ENCODE measurements at places on chromosomes 13 and 19.
A peak's percentile ranks its signal among the peaks of the same experiment; 100 is the strongest.

- DNase-seq = no peak
Measured at GRCh38 chr13:100537486-100537885, 51.1 kb downstream of the GGACT start.

DNA sequence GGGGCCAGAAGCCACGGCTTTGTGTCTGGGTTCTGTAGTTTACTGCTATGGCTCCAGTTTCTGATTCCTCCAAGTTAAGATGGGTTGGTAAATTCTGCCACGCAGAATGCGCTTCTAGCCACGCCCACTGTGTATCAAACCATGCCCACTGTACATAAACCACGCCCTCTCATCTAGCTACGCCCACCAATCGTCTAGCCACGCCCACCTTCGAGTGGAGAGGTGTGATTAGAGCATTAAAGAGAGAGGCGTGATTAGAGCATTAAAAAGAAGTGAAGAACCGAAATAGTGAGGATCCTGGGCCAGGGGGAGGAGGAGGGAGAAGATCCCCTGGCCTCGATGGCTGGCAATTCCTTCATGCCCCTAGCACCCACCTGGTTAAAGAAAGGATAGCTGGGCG is 43.7 kb upstream of the ADGRE5 start:
- DNase-seq = peak; percentile 90

GRCh38 chr19:21584537-21584936 is 79.1 kb downstream of the ZNF429 start:
- DNase-seq = no peak

DNA sequence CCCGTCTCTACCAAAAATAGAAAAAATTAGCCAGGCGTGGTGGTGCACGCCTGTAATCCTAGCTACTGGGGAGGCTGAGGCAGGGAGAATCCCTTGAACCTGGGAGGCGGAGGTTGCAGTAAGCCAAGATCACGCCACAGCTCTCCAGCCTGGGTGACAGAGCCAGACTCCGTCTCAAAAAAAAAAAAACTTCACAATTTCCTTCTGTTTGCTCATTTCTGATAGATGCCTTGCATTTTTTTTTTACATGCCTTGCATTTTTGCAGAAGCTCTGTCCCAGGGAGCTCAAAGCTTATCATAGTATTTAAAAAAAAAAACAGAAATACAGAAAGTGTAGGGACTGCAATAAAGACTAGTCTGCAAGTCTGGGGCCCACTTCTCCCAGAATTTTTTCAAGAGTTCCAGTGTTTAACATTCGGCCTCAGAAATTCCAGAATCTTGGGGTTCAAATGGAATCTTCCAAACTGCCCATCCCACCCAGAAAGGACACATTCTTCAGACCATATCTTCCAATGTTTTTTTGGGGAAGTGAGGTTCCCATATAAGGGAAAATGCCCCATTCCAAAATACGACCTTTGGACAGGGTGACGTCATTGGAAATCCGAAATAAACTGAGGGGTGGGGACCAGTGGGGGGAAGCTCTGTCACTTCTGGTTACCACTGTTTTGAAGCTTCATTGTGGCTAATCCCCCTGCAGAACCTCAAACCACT is 17.2 kb upstream of the RAB8A start:
- no peak for DNase-seq

- DNase-seq = no peak
Measured at GRCh38 chr13:63367522-63368198, 1952.0 kb upstream of the PCDH20 start.

DNA sequence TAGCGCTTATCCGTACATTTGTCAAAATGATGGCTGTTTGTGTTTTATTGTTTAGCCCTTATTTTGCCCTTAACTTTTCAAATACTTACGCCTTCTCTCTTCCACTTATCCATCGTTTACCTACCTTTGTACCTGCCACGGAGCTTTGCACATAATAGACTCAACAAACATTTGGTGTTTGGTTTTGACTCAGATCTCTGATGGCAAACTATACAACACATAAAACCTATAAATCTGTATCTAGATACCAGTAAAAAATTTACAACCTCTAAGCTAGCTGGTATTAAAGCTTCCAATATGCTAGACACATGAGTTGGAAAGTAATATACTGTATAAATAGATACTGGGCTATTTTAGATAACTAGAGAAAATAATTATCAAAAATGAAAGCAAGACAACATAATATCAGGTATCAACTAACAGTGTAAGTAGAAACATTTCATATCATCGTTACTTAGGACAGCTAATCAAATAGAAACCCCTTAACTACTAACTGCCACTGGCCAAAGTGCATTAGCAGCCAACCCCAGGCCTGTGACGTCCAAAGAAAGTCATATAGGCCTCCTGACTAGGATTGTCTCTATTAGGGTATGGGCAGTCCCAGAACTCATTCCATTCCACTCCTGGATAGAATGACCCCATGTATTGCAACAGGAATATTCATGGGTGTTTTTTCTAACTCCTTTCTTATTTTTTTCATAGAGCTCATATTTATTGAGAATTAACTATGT is 53.8 kb downstream of the KCTD12 start:
- no peak for DNase-seq

GRCh38 chr13:19767966-19768365 is 14.8 kb downstream of the PSPC1 start:
- DNase-seq = no peak

DNA sequence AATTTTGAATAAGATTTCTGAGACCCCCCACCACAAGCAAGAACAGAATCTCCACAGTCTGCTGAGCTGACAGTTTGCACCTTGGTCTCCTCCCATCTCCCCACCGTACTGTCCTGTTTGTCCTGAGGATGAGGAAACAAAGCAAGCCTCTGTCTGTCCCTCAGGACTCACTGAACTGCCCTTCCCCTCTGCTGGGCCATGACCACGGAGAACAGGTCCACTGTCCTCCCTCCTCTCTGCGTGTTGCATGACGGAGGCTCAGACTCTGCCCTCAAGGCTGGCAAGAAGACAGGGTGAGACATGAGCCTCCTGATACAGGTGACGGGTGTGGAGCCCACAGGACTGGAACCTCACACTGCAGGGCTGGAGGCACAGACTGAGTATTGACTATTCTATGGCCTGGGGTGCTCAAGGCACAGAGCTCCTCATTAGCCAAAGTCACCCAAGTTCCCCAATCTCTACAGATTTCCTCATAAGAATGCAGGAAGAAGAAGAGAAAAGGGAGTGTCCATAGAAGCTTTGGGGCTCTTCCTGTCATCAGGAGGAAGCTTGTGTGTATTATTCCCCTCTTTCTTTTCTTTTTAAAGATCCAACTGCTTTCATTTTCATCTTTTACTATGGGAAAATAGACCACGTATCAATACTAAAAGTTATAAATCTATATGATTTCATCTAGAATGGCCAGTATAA is 22.4 kb upstream of the RGCC start:
- no peak for DNase-seq

DNA sequence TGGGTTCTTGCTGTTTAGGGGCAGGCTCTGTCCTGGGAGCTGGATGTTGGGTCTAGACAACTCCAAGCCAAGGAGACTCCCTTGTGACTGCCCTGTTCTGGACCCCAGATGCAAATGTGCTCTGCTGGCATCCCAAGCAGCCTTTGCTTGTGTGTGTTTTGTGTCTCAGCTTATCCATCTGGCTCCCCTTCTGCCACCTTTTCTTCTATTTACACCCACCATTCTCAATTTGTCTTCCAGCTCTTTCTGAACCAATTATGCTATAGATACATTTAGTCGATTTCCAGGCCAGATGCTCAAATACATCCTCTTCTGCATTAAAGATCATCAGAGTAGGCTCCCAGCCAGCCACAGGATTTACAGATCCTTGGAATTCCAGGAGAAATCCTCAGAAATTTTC is 115.0 kb upstream of the SLC7A1 start:
- no peak for DNase-seq

- DNase-seq = no peak
Measured at GRCh38 chr13:51945149-51945548, 66.1 kb downstream of the ATP7B start.

- no peak for DNase-seq
Measured at GRCh38 chr19:48804496-48804895, 6.3 kb downstream of the BCAT2 start.

DNA sequence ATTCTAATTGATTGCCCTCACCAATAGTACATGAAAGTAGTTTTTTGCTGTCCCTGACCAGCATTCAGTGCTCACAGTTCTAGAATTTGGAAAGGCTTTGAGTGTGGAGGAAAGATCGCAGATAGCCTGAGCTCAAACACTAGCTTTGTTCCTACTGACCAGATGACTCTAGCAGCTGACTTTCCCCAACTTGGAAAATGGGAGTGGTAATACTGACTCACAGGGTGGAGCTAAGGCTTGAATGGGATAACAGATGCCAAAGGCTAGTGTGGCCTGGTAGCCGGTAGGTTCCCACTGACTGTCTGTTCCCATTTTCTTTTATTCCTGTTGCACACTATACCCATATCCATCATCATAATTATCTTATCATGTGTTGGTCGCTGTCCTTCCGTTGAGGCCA is 3.7 kb downstream of the ZSCAN22 start:
- no peak for DNase-seq

All from T47D (cell line).